Progenitor cell of endocrine pancreas (in vitro differentiated cells): ENCODE measurements at places on chromosomes 2 and 18. TPM values are rescaled to one million over a fixed set of nuclear protein-coding genes. Genes with fewer than 3 reads are reported as not detected.

- DNase-seq: no peak
These were observed 205.4 kb downstream of the ZNF407 start for GRCh38 chr18:74803117-74803516.

DNA sequence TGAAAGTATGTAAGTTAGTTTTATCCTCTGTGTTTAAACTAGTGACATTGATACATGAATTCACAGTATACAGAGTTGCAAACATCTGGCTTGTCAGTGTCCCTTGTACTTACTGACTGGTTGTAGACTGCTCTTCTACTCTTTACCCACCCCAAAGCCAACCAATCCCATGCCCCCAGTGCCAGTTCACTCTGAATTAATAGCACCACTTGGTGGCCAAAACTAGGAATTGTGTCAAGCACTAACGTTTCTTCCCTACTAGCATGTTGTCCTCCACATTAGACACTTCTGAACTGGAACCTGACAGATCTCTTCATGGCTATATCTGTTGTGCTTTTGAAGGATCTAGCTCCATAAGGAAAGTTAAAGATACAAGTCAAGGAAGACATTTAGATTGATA lies 27.2 kb upstream of the OTX1 start:
- DNase-seq: no peak

GRCh38 chr2:197138506-197138905 lies 172.1 kb downstream of the ANKRD44 start:
- no peak for DNase-seq

GRCh38 chr2:232930059-232930400 lies 60.0 kb downstream of the SNORC start:
- no peak for DNase-seq

Gene DNER
- total RNA-seq: 0.91 TPM in 2 replicates

Gene ZSWIM2
- total RNA-seq: not detected in 2 replicates

Gene CRYGC
- total RNA-seq: not detected in 2 replicates

Gene RAB27B
- total RNA-seq: 13.4 and 15.4 TPM in 2 replicates

Gene SPTBN1
- 283 and 287 TPM in 2 replicates for total RNA-seq

Gene NT5C1B
- not detected in 2 replicates for total RNA-seq
